Stimulated activated CD8-positive, alpha-beta memory T cell treated with anti-CD3 and anti-CD28 coated beads, Interleukin-7, amount 100 ng/mL, for 1 hour (primary cell): ENCODE measurements at places on chromosomes 1 and 21.

DNA sequence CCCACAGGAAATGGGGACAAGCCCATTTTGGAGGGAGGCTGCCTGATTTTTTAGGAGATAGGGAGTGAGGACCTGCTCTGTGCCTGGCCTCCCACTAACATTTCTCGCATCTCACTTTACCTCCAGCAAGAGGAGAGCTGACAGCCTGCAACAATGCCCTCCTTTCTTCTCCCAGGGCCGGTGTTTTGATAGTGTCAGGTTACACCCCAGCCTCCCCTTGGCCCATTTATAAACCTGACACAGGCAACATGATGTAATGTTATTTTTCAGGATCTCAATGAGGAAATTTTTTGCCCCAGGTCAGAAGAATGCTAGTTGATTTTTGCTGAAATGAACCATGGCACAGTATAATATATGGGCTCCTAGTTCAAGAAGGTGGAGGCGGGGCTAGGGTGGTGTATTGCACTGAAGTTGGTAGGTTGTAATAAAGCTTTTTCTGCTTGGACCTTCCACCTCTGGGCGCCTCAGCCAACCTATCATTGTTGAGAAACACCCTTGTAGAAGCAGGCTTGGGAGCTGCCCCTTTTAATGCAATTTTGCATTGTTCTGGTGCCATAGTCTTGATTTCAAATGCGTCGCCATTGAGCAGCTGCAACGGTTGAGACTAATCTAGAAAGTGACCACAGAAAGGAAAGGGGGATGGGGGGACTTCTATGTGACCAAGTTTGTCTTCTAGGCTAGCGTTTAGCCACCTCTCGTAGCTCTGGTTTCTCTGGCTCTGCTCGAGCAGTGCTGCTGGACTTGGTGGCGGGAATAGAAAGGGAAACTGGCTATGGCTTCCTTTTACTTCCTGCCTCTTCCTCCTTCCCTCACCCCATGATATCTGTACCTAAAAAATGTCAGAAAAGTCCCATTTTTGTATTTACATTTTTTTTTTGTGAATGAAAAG lies 53.0 kb downstream of the PBX1 start:
- DNase-seq = no peak

- no peak for DNase-seq
Observed at GRCh38 chr1:32394890-32395432, 720 bp upstream of the BSDC1 start.

GRCh38 chr1:233572896-233573295 lies 41.0 kb upstream of the KCNK1 start:
- no peak for DNase-seq

DNA sequence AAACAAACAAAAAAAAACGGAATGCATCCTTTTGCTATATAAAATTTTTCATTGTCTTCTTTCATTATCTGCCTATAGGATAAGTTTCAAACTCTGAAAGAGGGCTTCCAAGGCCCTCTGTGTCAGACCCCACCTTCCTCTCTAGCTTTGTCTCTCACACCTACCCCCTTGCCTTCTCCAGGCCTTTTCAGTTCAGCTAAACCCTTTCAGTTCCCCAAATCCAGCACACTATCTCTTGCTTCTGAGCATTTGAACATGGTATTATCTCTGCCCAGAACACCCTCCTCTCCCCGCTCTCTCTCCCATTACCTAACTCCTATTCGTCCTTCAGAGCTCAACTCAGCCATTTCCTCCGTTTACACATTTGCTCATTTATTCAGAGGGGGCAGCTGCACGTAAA lies 35.7 kb downstream of the C1orf216 start:
- DNase-seq = no peak

DNA sequence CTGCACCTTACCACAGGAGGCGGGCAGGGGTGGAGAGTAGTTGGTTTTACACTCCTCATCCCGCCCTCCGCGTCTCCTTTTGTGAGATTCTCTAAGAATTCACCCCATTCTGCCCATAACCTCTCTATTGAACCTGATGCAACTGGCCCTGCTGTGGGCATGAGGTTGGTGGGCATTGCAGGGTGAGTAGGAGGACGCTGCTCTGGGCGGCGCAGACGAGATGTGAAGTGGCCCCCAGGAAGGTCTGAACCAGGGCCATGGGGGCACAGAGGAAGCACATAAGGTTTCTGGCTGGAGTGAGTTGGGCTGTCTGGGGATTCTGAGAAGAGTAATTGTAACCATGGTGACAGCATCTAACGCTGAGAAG lies 8.8 kb downstream of the PADI1 start:
- no peak for DNase-seq

DNA sequence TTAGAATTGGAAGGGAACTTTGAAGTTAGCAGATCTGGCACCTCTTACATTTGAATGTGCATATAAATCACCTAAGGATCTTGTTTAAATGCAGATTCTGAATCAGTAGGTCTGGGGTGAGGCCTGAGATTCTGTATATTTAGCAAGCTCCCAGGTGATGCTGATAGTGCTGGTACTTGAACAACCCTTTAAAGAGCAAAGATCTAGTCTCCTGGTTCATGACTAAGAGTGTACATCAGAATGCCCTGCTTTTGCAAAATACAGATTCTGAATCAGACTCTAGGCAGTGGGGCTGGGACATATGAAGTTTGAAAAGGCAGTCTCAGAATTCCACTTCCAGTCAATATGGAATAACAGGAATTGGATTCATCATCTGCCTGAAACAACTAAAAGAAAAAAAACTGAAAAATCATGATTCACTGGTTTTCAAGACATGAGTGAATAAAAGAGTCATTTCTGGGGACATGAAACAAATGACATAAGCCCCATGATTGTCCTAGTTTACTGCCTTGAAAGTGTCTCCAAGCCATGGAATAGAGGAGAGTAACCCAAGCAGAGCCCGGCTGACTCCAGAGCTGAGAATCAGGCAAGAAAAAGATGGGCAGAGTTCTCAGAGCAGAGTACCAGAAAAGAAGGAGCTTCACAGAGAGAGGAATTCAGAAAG lies 149.6 kb upstream of the SGIP1 start:
- DNase-seq = no peak

- DNase-seq = no peak
Observed at GRCh38 chr1:228921481-228921880, 186.2 kb downstream of the RHOU start.

DNA sequence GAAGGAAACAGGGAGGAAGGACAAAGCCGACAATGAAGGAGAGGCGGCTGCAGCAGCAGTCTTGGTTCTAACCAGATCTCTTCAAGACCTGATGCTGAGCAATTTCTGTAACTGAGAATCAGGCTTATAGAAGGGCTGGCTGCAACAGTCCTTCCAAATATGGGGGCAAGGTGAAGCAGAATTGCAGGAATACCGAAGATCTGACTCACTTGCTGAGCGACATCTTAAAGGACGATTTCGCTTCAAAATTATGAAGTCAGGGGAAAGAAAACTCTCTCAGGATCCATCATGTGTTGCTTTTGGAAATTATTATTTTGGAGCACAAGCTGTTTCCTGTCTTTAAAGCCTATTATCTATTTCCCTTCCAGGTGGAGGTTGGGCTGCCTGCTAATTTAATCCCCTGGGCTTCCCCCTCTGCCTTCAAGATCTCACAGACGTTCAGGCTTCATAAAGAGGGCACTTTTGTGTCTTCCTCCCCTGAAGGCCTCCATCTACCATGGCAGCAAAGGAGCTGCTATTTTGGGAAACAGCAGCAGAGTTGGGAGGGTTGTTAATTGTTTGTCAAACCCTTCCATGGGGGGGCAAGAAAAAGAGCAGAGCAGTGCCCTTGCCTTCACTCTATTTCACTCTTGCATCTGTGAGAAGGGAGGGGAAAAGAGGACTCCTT lies 10.8 kb upstream of the IER5 start:
- no peak for DNase-seq

DNA sequence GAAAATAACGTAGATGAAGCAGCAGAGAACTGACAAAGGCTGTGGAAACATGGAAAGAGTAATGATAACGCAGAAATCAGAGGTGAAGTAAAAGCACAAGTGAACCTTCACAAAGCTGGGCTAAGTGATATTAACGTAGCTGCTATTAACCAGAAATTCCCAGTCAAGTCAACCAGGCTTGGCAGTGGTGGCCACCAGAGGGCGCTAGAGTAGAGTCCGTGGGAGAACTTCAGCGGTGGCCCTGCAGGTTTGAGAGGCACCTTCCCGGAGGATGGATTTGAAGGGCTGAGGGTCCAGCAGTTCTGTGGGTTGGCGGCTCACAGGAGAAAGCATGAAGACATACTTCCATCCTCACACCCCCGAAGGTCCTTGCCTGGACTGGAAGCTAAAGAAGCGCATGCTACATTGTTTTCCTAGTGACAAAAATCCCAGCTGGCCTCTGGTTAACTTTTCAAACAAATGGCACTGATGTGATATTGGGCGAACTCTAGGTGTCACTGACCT lies 81.7 kb upstream of the ZNF648 start:
- DNase-seq = peak; percentile 76

GRCh38 chr1:114468710-114469468 lies 42.1 kb downstream of the TRIM33 start:
- DNase-seq = no peak

GRCh38 chr21:36728371-36729111 lies 29.6 kb downstream of the SIM2 start:
- no peak for DNase-seq

- no peak for DNase-seq
Observed at GRCh38 chr1:32903991-32904785, 3.0 kb upstream of the TMEM54 start.

GRCh38 chr1:109631513-109632505 lies 12.2 kb downstream of the AMPD2 start:
- no peak for DNase-seq

DNA sequence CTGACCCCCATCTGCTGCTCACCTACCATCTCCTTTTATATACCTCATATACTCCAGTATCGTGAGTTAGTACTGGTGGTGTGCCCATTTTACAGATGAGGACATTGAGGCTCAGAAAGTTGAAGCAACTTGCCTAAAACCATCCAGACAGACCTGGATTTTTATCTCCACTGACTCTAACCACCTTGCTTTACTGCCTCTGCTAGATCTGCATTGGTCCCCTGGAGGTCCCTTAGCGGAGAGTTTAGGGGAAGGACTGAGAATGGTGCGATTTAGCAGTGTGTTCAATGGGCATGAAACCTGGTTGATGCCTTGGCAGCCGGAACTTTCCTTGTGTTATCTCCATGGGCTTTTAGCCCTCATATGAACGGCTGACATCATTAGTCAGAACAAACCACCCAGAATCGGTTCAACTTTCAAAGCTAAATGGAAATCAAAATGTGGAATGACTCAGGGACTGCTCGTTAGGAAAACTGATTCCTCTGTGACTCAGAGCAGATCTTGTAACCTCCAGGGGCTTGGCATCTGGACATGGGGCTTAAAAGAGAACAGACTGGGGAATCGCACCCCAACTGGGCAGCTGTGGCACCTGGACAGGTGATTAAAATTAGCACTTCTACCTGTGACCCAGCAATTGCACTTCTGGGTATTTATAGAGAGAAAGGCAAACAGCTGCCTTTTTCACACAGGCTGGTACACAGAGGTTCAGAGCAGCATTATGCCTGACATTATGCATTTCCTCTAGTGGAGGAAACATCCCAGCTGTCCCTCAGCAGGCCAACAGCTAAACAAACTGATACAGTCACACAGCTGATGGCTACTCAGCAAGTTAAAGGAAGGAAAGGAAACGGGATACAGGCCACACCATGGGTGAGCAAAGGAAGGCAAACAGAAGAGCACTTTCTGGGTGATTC lies 25.3 kb downstream of the TMEM51 start:
- no peak for DNase-seq

DNA sequence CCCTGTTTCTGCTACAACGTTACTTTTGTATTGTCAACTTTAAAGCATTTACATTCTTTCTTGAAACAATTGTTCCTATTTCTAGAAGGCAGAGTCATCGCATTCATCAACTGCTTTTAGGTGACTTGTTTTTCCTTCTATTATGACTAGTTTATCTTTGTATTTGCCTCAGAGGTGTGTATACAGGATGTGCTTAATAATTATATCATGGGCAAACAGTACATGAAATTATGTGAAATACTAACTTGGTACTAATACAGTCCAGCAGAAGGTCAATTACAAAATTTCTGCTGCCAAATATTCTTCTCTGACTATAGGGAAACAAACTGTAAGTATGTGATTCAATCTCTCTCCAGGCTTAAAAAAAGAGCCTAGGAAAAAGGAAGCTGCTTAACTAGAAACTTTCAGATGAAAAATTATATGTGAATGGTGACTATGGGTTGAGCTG lies 101.6 kb downstream of the C4BPA start:
- DNase-seq = no peak

GRCh38 chr1:201069636-201070035 lies 42.6 kb downstream of the CACNA1S start:
- DNase-seq = no peak

- DNase-seq = no peak
Observed at GRCh38 chr1:77322061-77322900, 40.5 kb downstream of the AK5 start.

- DNase-seq = no peak
Observed at GRCh38 chr1:246679794-246680177, 44.4 kb upstream of the SCCPDH start.

- no peak for DNase-seq
Observed at GRCh38 chr1:53850082-53850673, 12.1 kb upstream of the NDC1 start.

DNA sequence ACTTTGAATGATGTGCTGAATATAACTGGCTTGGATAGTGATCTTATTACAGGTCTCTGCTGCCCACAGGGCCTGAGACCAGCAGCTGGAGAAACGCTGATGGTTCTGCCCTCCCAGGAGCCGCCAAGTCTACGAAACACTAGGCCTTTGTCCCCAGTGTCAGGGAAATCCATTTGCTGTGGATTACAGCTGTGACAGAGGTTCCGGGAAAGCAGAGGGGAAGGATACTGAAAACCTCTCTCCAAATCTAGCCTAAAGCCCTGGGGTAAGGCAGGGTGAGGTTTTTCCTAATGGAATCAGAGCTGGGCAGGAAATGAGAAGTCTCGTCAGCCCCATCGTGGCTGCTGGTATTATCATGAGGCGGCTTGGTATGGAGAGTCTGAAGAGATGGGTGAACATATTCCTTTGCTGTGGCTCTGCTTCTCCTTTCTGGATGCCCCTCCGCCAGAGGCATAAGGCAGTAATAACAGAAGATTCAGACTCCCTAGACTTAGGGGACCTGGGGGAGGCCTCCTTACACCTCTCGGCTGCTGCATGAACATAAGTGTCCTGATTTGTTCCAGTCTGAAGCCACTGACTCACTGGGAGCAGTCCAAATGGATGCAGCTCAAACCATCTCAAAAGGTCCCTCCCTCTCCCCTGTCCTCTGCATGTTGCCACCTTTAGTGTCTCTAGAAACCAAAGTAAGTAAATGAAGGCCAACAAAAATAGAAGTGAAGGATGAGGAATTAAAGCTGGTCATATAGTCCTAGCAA lies 48.1 kb downstream of the PHC2 start:
- no peak for DNase-seq

DNA sequence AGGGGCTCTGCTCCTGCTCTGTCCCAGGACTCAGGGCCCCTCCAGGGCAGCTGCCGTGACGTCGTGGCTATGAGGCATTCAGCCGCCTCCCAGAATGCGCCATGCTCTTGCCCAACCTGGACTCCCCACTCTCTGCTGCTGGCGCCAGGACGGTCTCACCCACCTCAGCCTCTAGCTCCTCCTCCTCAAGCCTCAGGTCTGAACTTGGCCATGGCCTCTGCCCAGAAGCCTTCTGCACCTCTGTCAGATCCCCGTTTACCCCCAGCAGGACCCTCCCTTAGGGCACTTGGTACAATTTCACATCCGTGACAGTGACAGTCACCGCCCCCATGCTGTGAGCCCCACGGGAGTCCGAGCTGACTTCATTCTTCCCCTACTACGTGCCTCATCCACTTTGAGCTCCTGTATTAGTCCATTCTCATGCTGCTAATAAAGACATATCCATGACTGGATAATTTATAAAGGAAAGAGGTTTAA lies 4.9 kb downstream of the CSTB start:
- DNase-seq = no peak
